ENCODE measurements at places on chromosomes 7 and 10.

- DNase-seq, result no peak
Observed at GRCh38 chr7:95993380-95993779, 221.0 kb downstream of the DYNC1I1 start.

- DNase-seq, result no peak
Observed at GRCh38 chr10:10498781-10499180, 518.9 kb upstream of the CELF2 start.

DNA sequence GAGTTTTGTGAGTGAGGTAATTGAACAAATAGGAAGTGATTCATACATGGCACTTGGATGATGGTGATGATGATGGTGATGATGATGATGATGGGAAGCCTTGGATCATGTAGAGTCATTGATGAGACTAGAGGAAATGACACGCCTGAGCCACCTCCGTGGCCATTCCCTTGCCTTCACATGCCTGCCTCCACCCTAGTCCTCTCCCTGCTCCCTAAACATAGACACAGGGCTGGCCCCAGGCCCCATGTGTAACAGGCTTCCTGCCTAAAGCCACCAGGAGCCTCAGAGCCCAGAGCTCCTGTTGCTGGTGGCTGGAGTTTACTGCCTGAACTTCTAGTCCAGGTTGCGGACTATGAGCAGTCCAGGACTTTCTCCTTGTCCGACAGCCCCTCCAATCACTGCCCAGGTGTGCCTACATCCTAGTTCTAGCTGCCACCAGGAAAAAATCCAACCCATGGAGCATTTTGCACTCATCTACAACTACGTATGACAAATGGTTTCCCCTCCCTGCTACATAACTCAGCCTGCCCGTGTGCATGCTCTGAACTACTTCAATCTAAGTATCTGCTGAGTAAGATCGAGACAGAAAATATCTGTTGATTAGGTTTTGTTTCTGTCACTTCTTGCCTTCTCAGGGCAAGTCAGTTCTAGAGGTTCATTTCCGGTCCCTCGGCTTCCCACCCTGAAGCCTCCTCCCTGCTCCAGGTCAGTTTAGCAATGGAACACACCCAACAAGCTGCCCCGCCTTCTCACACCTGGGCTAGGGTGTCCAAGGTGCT is 35.5 kb upstream of the KDM7A start:
- no peak for DNase-seq

DNA sequence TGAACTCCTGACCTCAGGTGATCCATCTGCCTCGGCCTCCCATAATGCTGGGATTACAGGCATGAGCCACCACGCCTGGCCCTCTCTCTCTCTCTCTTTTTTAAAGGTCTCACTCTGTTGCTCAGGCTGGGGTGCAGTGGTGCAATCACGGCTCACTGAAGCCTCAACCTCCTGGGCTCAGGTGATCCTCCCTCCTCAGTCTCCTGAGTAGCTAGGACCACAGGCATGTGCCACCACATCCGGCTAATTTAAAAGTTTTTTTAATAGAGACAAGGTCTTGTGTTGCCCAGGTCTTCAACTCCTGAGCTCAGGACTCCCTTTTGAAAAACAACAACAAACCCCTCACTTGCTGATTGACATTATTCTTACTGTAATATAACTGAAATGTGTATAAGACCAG is 11.6 kb downstream of the PALD1 start:
- DNase-seq, result no peak

- DNase-seq, result no peak
Observed at GRCh38 chr7:27083646-27084045, 12.2 kb downstream of the HOXA1 start.

DNA sequence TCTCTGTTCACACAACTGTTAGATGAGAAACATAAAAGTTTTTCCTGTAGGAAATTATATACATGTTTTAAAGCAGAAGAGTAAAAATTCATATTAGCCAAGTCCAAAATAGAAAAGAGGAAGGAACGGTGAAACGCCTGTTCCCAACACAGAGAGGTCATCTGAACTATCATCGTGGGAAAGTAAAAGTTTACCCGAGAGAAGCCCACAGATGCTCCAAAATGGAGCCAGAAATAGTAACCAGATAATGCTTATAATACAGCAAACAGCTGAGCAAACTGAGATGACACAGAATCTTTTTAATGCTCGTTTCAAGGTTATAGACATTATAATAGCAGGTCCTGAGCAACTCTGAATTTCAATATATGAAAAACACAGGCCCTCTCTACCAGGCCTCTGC is 24.5 kb downstream of the FRMD4A start:
- no peak for DNase-seq

DNA sequence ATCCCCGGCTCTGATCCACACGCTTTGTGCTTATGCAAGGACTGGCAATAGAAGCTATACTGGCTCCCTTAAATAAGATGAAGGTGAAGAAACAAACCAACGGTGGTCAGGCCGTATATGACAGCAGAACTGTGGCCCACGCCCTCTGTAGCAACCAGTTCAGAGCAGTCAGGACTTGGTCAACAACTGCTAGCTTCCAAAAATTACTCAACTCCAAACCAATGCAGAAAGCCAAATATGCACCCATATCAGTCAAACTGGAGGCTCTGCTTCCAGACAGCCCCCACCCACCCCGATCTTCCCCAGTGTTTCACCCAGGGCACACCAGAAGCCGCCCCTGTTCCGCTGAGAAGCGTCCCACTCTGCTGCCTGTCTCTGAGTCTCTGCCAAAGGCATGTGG is 222.3 kb upstream of the MGMT start:
- DNase-seq, result no peak

GRCh38 chr7:10221084-10221483 is 752.6 kb upstream of the PHF14 start:
- no peak for DNase-seq

DNA sequence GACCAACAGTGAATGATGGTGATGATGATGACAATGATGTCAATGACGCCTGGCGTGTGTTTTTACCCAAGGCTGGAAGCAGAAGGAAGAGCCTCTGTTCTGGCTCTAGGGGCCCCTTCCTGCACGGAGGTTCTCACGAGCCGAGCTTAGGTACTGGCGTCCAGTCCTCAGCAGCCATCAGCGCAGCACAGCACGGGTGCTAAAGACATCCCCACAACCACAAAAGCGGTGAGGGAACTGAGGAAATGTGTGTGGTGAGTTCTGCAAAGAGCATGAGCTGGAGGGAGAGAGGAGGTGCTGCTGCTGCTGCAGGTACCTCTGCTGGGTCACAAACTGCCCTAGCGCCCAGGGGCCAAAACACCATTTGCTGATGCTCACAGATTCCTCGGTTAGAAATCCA is 81.6 kb downstream of the SFMBT2 start:
- DNase-seq, result no peak

GRCh38 chr7:15829691-15830090 is 143.2 kb upstream of the MEOX2 start:
- DNase-seq, result no peak

- no peak for DNase-seq
Observed at GRCh38 chr7:21215307-21215706, 212.6 kb upstream of the SP4 start.

DNA sequence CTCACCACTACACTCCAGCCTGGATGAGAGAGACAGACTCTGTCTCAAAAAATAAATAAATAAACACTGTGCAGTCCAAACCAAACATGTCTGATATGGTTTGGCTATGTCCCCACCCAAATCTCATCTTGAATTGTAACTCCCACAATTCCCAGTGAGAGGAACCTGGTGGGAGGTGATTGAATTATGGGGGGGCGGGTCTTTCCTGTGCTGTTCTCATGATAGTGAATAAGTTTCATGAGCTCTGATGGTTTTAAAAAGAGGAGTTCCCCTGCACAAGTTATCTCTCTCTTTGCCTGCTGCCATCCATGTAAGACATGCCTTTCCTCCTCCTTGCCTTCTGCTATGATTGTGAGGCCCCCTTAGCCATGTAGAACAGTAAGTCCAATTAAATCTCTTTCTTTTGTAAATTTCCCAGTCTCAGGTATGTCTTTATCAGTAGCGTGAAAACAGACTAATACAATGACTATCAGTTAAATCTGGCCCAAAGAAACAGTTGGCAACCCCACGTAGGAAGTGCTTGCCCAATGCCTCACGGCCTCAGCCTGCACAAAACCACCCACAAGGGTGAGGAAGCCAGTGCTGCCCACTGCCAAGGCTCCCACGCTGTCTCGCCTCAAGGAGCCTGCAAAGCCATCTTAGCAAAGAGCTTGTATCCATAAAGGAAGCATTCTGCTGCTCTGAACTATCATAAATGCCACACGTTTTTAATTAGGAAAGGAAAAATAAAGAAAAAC is 64.7 kb downstream of the PIK3AP1 start:
- DNase-seq, result no peak

DNA sequence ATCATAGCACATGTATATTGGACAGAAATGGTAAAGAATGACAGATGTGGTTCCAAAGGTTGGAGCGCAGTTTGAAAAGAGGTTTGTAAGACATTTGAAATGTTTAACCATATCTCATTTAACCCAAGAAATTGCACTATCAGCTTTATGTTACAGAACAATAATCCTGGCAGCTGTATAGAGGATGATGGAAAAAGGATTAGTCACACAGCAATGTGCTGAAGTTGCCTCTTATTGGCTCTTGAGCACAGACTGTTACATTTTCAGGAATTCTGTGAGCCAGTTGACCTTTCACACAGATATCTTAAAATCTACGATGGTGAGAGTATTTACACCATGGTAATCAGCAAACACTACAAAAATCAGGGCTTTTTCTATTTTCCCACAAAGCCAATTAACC is 3.9 kb downstream of the COG5 start:
- no peak for DNase-seq

GRCh38 chr10:124138883-124139348 is 45.5 kb upstream of the CHST15 start:
- DNase-seq, result no peak

DNA sequence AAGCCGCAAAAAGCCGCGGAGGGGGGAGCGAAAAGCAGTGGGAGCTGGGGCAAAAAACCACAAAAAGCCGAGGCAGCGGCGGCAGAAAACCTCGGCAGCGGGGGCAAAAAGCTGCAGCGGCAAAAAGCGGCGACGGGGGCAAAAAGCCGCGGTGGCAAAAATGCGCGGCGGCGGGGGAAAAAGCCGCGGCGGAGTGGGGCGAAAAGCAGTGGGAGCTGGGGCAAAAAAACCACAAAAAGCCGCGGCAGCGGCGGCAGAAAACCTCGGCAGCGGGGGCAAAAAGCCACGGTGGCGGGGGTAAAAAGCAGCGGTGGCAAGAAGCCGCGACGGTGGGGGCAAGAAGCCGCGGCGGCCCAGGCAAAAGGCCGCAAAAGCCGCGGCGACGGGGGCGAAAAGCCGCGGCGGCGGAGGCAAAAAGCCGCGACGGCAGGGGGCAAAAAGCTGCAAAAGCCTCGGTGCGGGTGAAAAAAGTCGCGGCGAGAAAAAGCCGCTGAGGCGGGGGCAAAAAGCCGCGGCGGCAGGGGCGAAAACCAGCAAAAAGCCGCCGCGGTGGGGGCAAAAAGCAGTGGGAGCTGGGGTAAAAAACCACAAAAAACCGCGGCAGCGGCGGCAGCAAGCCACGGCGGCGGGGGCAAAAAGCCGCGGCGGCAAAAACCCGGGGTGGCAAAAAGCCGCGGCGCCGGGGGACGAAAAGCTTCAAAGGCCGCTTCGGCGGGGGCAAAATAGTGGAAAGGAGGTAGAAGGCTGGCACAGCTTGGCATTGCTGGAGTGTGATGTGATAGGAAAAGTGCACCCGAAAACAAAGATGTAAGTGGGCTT is 135.9 kb downstream of the ZNF92 start:
- DNase-seq, result no peak

GRCh38 chr10:132357286-132358058 is 25.5 kb downstream of the LRRC27 start:
- DNase-seq, result no peak

DNA sequence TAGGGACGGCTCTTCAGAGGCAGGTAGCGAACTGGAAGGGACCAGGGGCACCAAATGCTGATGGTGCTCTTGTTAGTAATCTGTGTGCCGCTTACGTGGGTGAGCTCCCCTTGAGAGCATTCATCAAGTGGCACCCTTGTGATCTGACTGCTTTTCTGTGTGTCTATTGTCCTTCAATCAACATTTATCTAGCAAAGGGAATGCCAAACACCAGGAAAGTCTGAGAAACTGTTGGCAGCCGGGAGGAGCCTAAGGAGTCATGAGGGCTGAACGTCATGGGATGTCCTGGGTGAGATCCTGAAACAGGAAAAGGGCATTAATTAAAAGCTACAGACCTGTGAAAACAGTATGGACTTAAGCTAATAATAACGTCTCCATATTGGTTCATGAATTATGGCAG is 733.1 kb downstream of the TYW1 start:
- DNase-seq, result no peak

DNA sequence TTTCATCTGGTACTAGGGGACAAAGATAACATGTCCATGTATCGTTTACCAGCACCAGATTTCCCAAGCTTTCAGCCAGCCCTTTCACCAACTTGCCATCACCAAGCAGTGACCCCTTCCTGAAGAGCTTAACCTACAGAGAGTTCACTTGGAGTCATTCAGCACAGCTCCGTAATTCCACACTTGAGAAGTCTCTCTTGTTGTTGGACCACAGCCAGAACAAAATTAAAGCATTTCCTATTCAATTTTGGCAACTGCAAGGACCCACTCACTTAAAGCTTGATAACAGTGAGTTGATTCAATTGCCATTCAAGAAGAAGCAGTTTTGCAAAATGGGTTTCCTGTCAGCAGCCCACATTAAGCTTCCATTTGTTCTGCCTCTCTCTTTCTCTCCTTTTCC is 88.5 kb upstream of the LRRTM3 start:
- no peak for DNase-seq

DNA sequence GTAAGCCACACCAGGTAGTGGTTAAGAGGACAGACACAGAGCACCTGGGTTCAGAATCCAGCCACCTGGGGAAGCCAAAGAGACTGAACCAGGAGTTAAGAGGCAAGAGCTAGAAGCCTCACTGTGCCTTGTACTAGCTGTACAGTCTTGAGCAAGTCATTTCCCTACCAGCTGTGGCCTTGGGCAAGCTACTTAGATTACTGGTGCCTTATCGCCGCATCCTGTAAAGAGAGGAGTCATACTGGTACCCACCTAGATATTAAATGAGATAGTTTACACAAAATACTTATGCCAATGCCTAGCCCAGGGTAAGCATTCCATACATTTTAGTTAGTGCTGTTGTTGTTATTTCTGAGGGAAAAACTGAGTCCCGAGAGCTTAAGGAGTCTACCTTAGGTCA is 47.7 kb downstream of the HABP2 start:
- DNase-seq, result no peak

DNA sequence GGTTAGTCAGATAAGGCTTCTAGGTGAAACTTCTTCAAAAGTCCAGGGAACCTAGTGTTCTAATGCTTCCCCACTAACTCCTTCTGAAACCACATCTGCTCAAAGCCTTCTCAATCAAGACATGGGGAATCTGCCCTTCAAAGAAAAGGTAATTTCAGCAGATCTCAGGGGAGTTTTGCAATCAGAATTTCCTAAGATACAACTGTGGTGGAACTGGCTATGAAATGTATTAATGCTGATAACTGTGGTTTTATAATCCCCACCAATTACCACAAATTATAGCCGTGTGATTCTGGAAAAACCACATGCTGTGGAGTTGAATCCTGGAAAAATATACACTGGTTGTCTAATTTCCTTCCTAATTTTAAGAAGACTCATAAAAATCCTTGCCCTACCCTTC is 233.8 kb downstream of the SORCS1 start:
- no peak for DNase-seq

Data from GM12892 (cell line).